ENCODE measurements at places on chromosomes 2 and 18.
A peak's percentile ranks its signal among the peaks of the same experiment; 100 is the strongest.

GRCh38 chr2:70552501-70553333, 909 bp downstream of the TGFA start:
- no peak for DNase-seq
- no peaks in the 10 kb centered on the region for H3K36me3 ChIP-seq
- peaks cover 29% of the 10 kb centered on the region for H3K4me1 ChIP-seq
- peak overlapping the region; percentile 75 for H3K27ac ChIP-seq

GRCh38 chr2:71945603-71945959, 202.1 kb downstream of the CYP26B1 start:
- no peak for DNase-seq
- H3K27me3 ChIP-seq, result no peaks in the 10 kb centered on the region
- no peaks in the 10 kb centered on the region for H3K36me3 ChIP-seq
- H3K4me1 ChIP-seq, result peaks cover 14% of the 10 kb centered on the region
- H3K27ac ChIP-seq, result peak overlapping the region; percentile 56

DNA sequence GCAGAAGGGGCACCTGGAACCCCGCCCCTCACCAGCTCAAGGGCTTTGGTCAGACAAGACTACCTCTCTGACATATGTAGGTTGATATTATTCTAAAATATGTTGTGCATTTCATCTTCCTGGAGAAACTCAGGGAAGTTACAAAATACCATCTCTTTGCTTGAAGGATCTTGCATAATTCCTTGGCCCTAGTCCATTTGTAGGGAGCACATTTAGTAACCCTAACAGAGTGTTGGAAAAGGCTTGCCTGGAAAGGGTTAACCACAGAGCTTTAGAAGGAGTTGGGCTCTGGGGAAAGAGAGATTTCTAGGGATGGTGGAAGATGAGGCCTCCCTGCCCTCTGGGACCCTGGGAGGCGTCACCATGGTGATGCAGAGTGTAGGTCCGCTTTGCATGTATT, 143.0 kb upstream of the SLC1A4 start:
- peaks cover 14% of the 10 kb centered on the region for H3K4me1 ChIP-seq
- no peak overlapping the region for H3K4me3 ChIP-seq
- no peaks in the 10 kb centered on the region for H3K36me3 ChIP-seq
- H3K27ac ChIP-seq, result no peak overlapping the region
- DNase-seq, result peak; percentile 46
- no peaks in the 10 kb centered on the region for H3K27me3 ChIP-seq

- H3K36me3 ChIP-seq, result no peaks in the 10 kb centered on the region
- H3K4me1 ChIP-seq, result peaks cover 4% of the 10 kb centered on the region
- DNase-seq, result no peak
These were observed 235.4 kb upstream of the SLC14A2 start for GRCh38 chr18:45379903-45380302.

DNA sequence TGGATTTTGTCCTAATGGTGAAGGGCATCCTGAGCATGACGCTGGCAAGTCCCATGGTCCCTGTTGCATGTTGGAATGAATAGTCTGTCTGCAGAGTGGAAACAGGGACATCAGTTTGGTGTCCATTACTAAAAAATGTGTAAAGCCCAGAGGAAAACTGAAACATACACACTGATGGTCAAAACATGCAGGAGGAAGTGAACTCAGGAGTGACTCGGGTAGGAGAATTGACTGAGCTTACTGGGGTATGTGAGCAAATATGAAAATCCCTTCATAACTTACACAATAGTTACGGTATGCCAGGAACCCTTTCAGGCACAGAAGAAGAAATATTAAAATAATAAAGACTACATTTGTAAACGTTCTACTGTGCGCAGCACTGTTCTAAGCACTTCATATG, 5.6 kb upstream of the SOX11 start:
- H3K27me3 ChIP-seq, result peaks cover 31% of the 10 kb centered on the region
- DNase-seq, result no peak
- H3K4me3 ChIP-seq, result no peak overlapping the region
- peaks cover 10% of the 10 kb centered on the region for H3K4me1 ChIP-seq
- H3K27ac ChIP-seq, result no peak overlapping the region
- H3K36me3 ChIP-seq, result no peaks in the 10 kb centered on the region

- H3K4me1 ChIP-seq, result peaks cover 12% of the 10 kb centered on the region
- no peaks in the 10 kb centered on the region for H3K27me3 ChIP-seq
- H3K4me3 ChIP-seq, result no peak overlapping the region
- DNase-seq, result no peak
- no peaks in the 10 kb centered on the region for H3K36me3 ChIP-seq
These were observed 59.2 kb upstream of the DSG1 start for GRCh38 chr18:31258789-31259188.

DNA sequence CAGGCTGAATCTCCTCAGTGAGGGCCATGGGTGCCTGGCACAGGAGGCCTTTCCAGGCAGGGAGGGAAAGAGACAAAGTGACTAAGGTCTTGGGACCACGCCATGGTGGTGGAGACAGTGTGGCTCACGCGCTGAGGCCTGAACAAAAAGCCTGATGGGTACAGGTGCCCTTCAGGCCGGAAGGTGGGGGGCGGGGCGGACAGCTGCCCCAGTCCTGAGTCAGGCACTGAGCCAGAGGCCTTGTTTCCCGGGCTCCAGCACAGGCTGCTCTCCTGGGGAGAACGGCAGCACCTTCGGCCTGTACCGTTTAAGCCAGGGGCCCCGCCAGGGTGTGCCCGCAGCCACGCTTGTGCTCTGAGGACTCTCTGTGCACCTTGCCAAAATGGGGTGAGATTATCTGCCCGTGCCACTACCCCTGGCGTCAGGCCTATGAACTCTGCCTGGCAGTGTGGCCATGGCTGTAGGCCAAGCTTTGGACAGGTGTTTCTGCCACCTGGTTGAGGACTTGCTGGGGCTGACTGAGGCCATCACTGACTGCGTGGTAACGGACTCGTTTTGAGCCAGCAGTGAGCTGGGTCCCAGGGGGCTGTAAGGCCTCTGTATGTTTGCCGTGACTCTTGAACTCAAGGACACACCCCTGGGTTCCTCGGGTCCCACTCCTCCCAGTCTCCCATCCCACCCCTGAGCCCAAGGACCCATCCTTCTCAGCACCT, 31.7 kb upstream of the DNMT3A start:
- H3K4me3 ChIP-seq, result no peak overlapping the region
- H3K4me1 ChIP-seq, result peaks cover 36% of the 10 kb centered on the region
- no peaks in the 10 kb centered on the region for H3K27me3 ChIP-seq
- DNase-seq, result peak; percentile 64

DNA sequence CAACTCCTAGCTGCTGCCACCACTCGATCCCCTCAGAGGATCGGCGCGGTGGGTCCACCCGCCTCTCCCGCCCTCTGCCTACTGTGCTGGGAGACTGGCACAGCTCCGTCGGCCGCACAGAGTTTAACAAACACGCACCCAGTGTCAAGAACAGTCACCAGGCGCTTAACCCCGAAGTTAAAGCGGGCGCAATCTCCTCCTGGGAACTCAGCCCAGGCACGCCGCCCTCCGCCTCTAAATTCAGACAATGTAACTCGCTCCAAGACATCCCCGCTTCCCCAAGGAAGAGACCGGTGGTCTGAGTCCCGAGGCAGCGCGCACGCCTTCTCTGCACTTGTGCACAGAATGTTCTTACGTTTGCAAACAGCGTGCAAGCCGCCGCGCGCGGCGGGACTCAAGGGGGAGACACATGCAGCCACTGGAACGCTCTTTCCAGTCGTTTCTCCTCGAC, 533 bp downstream of the CXCR4 start:
- H3K4me1 ChIP-seq, result peaks cover 38% of the 10 kb centered on the region
- DNase-seq, result no peak
- H3K4me3 ChIP-seq, result peak overlapping the region; percentile 57
- H3K27me3 ChIP-seq, result peaks cover 87% of the 10 kb centered on the region
- no peaks in the 10 kb centered on the region for H3K36me3 ChIP-seq
- peak overlapping the region; percentile 49 for H3K27ac ChIP-seq

DNA sequence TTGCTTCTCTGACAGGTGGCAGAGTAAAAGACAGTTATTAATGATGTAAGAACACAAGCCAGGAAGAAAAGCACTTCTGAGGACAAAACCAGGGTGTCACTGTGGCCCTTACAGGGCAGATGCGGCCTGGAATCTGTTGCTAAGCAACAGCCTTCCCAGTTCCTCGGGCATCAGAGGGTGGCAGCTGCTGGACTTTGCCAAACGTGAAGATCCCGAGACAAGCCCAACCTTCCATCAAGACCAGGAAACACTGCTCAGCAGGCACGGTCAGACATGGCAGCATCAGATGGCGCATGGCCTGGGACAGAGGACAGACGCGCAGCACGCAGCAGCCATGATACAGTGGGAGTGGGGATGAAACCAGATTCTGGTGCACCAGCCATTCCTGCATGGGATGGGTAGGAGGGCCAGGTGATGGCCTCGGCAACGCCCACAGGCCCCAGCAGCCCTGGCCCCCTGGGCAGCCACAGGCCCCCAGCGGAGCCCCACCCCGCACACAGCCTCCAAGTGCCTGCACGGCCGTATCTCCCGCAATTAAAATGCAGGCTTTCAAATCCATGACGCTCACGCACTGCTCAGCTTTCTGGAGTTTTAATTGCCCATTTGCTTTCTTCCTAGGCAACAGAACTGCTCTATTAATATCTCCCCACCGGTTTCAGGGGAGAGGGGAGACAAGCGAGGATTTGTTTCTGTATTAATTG, 89.0 kb downstream of the EIPR1 start:
- no peaks in the 10 kb centered on the region for H3K36me3 ChIP-seq
- no peak overlapping the region for H3K27ac ChIP-seq
- no peak overlapping the region for H3K4me3 ChIP-seq
- no peaks in the 10 kb centered on the region for H3K27me3 ChIP-seq

GRCh38 chr2:239939736-239940483, 85.2 kb downstream of the NDUFA10 start:
- H3K27ac ChIP-seq, result no peak overlapping the region
- H3K36me3 ChIP-seq, result no peaks in the 10 kb centered on the region

Data from suprapubic skin (tissue), 4 donors.